Activated effector memory CD4-positive, alpha-beta T cell treated with anti-CD3 and anti-CD28 coated beads, Interleukin-2, amount 50 U/mL, for 16 hours (primary cell): ENCODE measurements at places on chromosomes 12 and 14.

- DNase-seq = no peak
Observed at GRCh38 chr14:85554106-85554505, 24.2 kb downstream of the FLRT2 start.

DNA sequence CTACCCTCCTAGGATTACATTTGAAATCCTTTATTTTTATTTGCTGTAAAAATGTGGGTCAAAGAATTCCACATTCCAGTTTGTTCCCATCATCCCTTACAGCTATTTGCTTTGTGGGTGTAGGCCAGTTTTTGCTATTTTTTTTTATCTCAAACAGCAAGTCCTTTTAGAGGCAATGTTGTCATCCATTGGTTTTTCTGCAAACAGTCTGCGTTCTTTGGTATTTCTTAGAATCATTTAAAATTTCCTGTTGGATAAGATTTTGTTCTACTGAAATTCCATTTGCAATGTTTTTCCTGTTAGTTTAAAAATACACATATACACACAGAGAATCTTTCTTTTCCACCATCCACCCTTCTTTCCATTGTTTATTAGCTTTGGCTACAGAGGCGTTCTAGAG is 53.3 kb upstream of the STK38L start:
- no peak for DNase-seq

- no peak for DNase-seq
Observed at GRCh38 chr14:94177806-94178205, 3.7 kb downstream of the PPP4R4 start.

GRCh38 chr14:61747342-61747741 is 14.9 kb upstream of the SNAPC1 start:
- no peak for DNase-seq

- DNase-seq = no peak
Observed at GRCh38 chr12:3892631-3893030, 19.4 kb upstream of the PARP11 start.

GRCh38 chr12:15720295-15720694 is 68.9 kb downstream of the EPS8 start:
- DNase-seq = no peak

DNA sequence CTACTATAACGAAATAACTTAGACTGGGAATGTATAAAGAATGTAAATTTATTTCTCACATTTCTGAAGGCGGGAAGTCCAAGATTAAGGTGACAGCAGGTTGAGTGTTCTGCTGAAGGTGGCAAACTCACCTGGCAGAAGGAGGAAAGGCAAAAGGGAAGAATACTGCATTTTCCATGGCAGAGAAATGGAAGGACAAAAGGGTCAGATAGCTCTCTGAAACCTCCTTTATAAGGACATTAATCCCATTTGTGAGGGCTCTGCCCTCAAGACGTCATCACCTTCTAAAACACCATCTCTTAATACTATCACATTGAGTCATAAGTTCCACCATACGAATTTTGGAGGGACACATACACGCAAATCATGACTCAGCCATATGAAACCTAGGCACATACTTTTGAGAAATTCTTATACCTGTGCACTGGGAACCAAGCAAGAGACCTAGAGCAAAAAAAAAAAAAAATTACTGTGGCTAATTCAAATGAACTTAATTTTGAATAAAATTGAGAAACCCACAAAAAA is 1669.3 kb upstream of the FLRT2 start:
- no peak for DNase-seq

DNA sequence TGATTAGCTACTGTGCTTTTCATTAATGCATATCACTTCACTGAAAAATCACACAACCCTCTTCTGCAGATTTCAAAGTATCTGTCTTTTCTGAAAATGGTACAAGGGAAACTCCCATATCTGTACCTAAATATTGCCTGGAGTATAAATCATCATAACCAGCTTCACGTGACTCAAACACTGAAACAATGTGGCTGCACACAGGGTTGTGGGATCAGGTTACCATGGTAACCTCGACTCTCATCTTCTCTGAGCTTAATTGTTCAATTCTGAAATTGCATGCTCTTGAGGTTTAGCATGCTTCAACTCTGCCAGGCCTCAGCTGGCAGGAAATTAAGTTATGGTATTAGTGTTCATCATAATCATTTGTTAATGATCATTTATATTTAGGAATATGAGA is 77.5 kb upstream of the CPSF6 start:
- DNase-seq = peak; percentile 76

DNA sequence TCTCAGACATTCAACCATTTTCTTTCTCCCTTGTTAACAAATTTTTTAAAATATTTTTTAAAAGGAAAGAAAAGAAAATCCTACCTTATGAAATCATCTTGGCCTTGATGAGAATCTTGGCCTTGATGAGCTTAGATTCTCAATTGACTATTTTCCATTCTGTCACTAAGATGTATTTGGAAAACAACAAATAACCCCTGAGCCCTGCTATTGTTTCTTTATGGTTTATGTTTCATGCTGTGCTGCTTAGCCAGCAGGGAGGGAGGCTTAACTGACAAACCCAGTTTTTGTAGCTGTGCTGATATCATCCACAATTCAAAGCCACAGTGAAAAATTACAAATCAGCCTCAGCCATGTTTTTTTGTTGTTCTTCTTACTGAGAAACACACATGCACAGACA is 404.1 kb downstream of the RAD51B start:
- no peak for DNase-seq

GRCh38 chr12:77477907-77478533 is 352.7 kb upstream of the NAV3 start:
- no peak for DNase-seq

DNA sequence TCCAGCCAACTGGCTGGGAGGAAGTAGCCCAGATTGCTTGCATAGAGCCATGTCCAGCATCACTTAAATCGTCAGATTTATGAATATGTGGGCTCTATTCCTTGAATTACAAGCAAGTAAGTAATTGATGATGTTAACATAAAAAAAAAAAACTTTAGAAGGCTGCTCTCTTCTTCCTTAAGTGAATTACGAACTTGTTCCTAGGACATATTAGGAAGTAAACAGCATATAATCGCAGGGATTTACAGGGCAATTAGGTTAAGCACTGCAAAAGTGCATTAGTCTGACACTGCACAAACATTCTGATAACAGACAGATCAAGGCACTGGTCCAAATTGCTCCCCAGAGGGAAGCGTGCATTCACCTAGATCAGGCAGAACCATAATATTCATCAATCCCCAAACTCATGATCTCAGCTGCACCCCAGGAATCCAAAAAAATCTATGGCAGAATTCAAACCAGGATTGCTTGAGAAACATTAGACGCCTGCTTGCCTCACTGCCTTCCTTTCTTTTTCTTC is 293.2 kb downstream of the TMEM132D start:
- no peak for DNase-seq

GRCh38 chr12:5589054-5589453 is 157.1 kb downstream of the NTF3 start:
- no peak for DNase-seq
